ENCODE measurements at places on chromosomes 6 and 20.
A peak's percentile ranks its signal among the peaks of the same experiment; 100 is the strongest.

DNA sequence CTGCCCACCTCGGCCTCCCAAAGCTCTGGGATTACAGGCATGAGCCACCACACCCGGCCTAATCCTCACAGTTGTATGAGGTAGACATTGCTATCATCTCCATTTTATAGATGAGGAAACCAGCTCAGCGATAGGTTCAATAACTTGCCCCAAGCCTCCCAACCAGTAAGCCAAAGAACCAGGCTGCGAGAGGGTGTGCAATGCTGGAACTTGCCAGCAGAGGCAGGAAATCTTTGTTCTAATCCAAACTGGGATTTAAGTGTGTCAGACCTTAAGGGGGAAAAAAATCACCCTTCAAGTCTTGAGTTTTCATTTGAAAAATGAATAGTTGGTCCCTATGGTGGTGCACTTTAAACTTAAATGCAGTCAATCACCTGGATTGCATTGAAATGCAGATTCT lies 20.1 kb upstream of the RNGTT start:
- no peak for DNase-seq

GRCh38 chr6:24907919-24908649 lies 27.7 kb downstream of the RIPOR2 start:
- DNase-seq = no peak

GRCh38 chr6:45813943-45814342 lies 201.7 kb downstream of the CLIC5 start:
- DNase-seq = no peak

DNA sequence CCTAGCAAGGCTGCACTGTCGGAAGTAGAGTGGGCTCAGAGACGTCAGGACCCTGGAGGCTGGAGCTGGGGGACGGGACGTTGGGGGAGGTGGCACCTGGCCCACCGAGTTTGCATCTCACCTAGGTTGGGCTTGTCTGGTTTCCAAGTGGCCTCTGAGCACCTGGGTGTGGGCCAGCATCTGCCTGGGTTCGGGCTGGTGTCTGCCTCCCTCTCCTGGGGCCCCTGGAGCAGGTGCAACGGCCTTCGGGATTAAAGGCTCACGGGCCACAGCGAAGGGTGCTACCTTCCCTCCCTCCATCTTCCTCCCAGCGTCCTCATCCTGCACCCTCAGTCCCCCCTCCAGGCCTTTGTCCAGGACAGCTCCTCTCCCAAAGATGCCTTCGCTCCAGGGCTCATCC lies 6.0 kb downstream of the HRH3 start:
- DNase-seq = no peak

DNA sequence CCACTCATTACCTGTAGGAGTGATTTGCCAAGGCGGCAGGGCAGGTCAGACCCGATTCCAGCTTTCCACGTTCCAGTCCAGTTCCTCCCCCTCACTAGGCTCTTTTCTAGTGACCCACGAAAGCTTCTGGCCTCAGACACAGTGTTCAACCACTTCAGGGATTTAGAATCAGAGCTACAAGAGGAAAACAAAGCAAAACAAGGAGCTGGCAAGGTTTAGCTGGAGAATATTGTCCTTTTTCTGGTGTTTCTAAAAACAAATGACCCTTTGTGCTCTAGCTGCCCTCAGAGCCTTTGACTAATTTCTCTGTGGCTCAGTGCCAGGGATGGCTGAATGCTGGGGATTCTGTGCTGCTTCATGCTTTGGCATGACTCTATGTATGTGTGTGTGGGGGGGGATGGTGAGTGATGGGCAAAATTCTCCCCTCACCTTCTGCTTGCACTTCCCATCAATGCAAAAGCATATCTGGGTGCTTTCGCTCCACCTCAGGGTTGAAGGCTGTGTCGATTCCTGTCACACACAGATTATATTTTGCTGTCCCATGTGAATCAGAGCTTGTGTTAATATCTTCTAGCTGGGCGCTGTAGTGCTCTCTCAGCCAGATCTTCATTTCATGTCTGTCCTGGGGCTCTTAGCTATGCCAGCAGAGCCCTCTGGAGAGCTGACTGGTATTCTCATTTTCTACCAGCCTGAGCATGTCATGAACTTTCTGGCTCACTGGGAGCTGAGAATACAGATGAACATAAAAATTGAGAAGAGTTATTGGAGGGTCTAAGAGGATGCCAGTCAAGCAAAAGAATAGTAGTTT lies 19.3 kb upstream of the NEDD9 start:
- peak; percentile 65 for DNase-seq

DNA sequence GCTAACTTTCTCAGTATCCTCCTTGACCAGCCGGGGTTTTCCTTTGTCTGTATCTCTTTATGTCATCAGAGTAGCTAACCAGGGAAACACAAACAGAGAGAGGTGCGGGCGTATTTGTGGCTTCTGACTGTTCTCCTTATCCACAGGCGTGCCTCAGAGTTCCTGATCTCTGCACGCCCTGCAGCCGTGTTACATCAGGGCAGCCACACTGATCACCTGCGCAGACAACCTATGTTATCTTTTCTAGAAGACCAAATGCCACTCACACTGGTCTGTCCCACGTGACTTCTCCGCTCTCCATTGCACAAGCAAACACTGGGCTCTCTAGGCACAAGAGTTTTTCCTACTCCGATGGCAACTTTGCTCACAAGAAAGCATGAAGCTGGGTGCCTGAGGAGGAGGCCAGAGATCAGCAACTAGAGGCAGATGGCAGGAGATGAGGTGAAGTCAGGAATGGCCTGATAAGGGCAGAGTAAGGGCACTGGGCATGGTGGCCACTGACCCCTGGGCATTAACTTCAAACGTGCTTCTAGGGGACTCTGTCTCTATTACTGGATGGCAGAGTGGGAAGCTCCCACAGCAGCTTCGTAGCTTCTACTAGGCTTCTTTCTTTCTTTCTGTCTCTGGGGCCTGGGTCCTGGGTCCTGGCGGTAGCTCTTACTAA lies 4.5 kb downstream of the PDE10A start:
- no peak for DNase-seq

DNA sequence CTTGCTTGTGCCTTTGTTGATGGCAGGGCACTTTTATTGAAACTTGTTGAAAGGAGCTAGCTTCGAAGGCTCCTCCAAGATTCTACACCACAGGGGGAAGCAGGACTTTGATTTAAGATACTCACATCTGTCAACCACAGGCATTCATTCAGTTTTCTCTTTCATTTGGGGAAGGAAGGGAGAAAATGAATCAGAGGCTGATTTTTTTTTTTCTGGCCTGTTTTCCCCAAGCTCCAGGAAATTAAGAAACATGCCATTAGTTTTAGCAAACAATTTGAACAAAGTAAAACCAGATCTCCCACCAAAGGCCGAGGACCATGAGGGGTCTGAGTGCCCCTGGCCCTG lies 8.7 kb upstream of the APCDD1L start:
- no peak for DNase-seq

GRCh38 chr20:47665221-47665991 lies 119.9 kb downstream of the SULF2 start:
- DNase-seq = no peak
